Stimulated activated naive CD8-positive, alpha-beta T cell treated with anti-CD3 and anti-CD28 coated beads, Interleukin-15, amount 100 ng/mL, for 72 hours (primary cell): ENCODE measurements at places on chromosomes 5 and 9.

DNA sequence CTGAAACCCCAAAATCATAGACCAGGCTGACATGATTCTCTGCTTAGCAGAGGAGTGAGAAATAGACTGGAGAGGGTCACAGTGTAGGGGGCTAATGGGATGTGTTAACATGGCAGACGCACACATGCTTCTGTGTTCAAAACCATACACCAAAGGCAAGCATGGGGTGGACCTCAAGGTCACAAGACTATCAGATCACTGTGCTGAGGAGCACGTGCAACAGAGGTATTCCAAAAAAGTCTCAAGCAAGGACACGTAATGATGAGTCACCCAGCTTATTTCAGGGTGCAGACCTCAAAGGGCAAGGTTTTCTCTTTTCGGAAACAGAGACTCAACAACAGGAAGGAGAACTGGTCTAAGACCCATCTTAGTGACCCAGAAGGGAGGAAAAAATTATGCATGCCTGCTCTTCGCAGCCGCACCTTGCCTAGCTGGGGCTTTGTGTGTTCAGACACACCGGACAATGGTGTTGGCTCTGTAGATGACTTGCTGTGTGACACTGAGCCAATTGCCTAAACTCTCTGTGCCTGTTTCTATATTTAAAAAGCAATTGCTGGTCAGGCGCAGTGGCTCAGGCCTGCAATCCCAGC lies 20.3 kb downstream of the WHRN start:
- peak; percentile 69 for DNase-seq

DNA sequence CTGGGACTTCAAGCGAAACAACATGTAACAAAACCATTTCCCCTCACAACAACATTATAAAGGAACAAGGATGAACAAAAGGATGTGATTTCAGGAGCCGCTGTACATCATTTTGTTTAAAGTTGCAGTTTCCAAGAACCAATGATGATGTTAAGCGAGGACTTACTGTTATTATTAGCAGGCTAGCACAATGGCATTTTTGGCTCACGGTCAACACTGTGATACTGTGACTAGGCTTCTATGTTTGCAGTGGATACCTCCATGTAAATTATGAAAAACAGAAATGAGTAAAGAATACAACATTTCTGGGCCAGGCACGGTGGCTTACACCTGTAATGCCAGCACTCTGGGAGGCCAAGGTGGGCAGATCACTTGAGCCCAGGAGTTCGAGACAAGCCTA lies 113.0 kb downstream of the AUH start:
- DNase-seq, result no peak

DNA sequence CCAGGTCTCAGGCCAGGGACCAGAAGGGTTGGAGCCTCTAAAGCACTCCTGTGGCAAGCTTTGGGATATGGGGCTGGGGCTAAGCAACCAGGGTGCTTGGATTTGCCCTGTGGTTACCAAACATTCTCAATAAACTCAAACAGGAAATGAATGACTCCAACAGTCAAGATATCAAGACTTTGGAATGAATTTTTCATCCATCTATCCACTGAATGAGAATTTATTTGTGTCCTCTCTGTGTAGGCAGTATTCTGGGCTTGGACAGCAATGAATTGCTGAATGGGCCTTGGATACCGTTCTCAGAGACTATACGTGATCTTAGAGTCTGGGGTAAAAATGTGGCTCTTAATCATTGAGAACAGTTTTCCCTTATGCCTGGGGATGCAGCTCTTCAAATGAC lies 212.5 kb downstream of the DAB2IP start:
- no peak for DNase-seq

GRCh38 chr9:119400606-119401005 lies 31.4 kb upstream of the BRINP1 start:
- DNase-seq, result no peak

DNA sequence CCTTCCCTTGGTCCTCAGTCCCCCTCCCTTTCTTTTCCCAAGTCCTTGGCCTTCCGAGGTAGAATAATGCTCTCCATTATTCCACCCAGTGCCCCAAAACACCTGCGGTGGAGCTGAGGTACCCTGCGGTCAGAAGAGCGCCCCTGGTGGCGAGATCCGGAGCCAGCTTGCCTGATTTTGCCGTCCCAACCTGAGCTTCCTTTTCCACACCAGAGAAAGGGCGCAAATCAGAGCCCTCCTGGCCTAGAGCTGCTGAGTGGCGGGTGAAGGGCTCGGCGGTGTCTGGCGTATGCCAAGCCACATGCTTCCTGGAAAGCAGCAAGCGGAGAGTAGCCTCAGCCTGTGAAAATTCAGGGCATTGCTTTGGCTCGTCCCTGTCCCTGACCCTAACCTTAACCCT lies 21.1 kb upstream of the CARTPT start:
- DNase-seq, result no peak

DNA sequence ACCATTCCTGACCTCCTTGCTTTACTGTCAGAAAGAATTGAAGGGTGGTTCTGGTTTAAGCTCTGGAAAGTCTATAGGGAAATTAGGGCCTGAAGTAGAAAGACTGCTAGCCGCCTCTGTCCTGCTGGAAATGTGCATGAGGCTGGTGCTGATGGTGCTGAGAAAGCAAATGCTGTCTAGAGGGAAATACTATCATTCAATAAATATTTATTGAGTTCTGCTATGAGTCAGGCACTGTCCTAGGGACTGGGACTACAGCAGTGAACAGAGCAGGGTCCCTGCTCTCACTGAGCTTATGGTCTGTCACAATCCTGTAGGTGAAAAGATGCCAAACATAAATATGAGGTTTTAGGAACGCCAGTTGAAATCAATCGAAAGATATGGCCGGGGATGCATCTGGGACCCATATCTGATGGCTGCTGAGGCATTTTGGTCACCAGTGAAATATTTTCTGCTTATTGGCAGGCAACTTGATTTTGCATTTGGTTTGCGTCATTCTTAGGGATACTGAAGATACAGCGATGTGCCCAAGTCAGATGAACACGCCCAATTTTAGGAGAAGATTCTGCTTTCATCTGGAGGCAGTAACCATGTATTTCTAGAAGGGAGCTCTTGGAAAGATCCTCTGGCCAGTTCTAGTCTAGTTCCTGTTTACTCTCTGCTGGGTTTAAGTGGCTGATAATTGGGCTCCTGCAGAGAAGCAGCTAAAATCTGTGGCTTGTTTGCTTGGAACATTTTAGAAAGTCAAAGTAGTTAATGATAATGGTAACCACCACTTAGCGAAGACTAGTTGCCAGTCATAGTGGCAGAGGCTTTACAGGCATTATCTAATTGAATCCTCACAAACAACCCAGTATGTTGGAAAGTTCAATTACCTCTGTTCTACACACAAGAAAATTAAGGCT lies 73.3 kb downstream of the INSYN2B start:
- no peak for DNase-seq

DNA sequence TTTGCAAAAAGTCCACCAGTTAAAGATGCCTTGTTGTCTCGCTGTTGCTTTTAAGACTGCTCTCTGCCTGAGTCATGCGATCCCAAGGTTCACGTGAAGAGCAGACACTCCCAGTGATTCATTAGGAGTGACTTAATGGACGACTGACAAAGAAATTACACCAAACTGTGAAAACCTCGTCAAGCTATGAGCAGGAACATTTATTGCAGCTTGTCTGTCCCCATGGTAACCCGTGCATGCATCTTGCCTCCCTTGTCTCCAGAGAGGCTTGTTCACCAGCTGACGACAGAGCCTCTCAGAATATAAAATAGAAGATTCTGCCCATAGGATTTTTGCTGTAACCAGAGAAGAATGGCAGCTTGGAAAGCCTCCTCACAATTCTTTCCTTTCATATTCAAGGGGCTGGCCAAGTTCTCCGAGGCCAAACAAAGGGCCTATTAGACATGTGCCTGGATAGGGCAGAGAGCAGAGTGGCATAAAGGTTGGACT lies 352.7 kb downstream of the SPOCK1 start:
- no peak for DNase-seq

DNA sequence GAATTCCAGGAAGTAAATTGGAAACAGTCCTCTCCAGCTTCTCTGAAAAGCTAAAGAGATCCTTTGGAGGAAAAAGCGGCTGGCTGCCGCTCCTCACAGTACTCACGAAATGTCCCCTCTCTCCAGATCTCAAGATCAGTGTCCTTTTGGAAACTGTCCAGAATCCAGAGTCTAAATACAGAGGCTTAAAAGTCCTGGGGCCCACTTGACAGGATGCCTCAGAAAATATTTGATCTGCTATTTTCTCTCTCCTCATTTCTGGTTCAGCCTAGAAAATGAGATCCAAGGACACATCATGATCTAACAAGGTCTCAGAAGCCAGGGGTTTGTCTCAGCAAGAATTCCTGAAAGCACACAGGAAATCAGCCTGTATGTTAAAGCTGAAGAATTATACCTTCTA lies 7.2 kb downstream of the C1QTNF2 start:
- no peak for DNase-seq

DNA sequence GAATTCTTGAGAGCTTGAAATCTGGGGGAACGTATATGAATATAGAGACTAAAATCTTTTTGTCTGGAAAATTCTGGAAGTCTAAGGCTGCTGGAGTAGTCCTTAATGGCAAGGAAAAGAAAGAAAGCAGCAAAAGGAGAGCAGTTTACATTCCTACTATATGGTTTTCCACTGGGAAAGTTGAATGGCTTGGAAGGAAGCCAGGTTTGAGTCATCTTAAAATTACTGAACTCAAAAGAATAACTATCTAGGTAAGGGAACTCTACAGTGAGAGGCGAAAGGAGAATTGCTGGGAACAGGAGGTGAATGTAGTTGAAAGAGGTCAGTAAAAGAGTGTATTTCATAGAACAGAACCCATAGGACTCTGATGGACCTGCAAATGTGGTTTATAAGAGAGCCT lies 258.1 kb upstream of the EDIL3 start:
- no peak for DNase-seq

DNA sequence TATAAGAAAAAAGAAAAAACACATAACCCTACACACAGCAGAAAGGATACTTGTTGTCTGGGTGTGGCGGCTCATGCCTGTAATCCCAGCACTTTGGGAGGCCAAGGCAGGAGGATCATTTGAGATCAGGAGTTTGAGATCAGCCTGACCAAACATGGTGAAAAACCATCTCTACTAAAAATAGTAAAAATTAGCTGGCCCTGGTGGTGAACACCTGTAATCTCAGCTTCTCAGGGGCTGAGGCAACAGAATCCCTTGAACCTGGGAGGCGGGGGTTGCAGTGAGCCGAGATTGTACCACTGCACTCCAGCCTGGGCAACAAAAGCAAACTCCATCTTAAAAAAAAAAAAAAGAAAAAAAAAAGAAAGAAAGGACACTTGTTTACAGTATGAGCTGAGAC lies 147.6 kb upstream of the PITX1 start:
- no peak for DNase-seq

DNA sequence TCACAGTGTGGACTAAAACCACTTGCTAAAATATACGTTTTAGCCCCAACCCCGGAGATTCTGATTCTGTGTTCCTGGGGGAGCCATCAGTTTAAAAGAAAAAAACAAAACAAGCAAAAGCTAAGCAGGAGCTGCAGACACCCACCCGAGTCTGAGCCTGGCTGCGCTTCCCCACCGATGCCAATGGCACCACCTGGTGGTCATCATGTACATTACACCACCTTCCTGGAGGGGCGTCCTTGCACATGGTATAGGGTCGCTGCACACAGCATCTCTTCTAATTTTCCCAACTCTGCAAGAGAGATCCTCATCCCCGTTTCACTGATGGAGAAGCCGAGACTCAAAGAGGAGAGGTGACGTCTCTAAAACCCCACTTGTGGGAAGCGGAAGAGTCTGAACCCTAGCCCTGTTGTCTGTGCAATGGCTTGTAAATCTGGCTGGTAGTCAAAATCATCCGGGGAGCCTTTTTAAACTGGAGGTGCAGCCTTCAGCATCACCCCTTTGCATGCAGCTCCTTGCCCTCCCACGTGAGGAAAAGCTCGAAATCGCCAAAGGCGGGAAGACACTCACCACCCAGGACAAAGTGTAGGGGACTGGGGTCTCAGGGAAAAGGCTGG lies 23.1 kb upstream of the CNOT6 start:
- peak; percentile 54 for DNase-seq

- no peak for DNase-seq
Measured at GRCh38 chr9:36788534-36788933, 215.8 kb downstream of the MELK start.

DNA sequence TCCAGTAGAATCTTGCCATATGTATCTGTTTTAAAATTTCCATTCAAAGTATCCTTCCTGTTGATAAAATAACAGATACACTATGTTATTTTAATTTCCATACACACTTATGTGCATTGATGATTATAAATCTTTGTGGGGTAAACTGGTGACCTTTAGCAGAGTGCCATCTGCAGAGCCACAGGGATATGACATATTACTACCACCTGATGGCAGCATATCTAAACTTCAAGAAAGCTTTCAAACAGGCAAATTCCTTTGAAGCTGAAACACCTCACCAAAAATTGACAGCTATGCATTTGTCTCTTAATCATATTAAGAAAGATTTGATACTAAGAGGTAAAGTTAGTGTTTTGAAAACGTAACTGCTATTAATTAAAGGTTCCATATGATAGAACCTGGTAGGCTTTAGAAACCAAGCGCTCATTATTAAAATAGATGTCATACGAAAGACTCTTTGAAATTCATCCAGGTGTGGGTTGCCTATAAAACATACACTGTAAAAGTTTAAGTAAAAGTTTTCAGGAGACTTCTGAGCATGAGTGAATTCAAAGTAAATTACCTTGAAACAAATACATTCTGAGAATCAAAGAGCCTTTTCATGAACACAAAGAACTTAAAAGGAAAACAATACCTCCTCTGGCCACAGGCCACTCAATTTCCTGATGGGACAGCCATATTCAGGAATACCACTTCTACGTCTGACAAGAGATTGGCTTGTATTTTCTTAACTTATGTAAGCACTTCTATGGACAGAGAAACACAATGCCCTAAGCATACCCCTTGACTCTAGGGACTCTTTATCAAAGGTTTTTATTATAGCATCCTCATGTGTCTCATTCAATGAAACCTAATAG lies 93.3 kb downstream of the KIAA0825 start:
- DNase-seq, result peak; percentile 11

GRCh38 chr9:92618633-92619225 lies 51.2 kb downstream of the IPPK start:
- DNase-seq, result no peak

GRCh38 chr5:139755892-139756671 lies 39.5 kb upstream of the PSD2 start:
- no peak for DNase-seq

DNA sequence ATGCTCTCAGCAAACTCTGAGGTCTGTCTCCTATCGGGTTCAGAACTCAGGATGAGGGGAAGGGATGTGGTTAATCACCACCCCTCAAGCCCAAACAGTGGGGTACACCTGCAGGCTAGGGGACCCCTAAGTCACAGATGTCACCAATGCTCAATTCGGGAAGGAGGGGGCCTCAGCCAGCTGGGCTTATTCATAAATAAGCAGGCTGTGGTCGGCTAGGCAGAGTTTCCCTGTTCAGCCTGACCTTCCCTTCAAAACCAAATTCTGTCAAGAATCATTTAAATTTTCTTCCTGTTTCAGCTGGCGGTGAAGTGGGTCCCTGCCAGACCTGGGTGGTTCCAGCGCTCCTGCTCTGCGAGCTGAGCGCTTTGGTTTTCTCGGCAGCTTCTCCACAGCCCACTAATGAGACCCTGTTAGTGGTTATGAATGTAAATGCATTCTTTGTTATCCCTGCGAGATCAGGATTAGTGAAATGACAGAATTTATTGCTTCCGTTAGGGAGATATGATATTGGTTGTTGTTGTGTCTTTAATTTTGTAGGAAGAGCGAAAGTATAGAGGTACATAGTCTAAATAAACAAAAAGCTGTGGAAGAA lies 68.3 kb downstream of the AK8 start:
- DNase-seq, result no peak
